ACHN (cell line): ENCODE measurements at places on chromosomes 3 and 15.
A peak's percentile ranks its signal among the peaks of the same experiment; 100 is the strongest.

DNA sequence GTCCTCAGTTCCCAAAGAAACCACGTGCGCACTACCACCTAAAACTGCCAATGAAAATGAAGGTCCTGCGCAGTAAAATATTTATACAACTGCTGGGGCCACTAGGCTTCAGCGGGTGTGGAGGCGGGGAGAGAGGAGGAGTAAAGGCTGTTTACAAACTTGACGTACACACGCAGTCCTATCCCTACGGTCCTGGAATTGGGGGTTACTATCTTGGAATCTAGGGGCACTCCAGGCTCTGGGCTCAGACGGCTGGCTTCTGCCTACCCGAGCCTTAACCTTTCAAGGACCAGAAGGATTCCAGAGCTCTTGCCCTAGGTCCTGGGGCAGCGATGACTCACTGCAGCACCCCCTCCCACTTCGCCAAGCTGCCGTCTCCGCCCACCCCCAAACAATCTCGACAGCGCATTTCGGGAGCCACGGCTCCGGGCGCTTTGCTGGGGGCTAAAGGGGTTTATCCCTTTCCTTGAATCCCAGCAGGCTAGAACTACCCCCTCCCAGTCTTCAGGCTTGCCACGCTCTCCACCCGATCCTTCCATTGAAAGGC is 3.0 kb downstream of the ADAMTS9 start:
- DNase-seq = peak; percentile 59

- no peak for DNase-seq
These were observed 45.2 kb downstream of the GRIP2 start for GRCh38 chr3:14494973-14495300.

DNA sequence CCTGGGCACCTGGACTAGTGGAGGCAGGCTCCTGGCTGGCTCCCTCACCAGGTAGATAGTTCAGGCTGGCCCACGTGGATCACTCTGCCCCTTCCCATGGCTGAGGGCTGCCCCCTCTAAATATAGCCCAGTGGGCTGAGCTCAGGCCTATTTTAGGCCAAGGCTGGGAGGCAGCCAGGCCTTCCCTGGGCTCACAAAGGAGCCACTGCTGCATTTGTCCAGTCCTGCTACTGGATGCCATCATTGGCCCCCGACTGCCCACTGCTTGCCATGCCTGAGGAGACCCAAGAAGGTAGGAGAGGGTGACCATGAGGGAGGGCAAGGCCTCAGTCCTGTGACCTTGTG is at the start of gene LSMEM2:
Gene LSMEM2 (plus strand): TSS at position 208 of the 345 bp plus-strand sequence. CDS start 27 bp downstream, at position 235.
- DNase-seq = no peak

GRCh38 chr3:124818398-124819091 is 68.6 kb downstream of the ITGB5 start:
- DNase-seq = no peak

DNA sequence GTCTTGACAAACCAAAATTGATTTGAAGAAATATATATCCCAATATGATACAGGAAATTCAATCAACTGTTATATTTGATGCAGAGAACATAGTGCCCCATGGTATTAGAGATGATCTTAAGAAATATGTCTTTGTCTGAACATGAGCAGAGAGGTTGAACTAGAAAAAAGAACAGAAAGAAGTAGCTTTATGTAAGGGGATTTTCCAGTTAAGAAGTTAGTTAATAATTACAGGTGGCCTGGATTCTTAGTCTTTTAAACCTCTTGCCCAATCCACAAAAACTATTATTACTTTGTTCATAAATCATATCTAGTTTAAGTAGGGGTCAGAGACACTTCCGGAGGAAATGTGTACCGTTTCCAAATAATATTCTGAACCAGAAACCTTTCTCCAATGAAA is 1186.7 kb upstream of the EPHA6 start:
- DNase-seq = no peak

- DNase-seq = no peak
These were observed 287.0 kb downstream of the MEX3B start for GRCh38 chr15:81758818-81759284.

- DNase-seq = no peak
These were observed 25.6 kb upstream of the ZNF774 start for GRCh38 chr15:90326441-90326840.

GRCh38 chr3:17133632-17134545 is 249.1 kb downstream of the PLCL2 start:
- no peak for DNase-seq

- DNase-seq = no peak
These were observed 162.2 kb downstream of the VGLL4 start for GRCh38 chr3:11481556-11481955.

DNA sequence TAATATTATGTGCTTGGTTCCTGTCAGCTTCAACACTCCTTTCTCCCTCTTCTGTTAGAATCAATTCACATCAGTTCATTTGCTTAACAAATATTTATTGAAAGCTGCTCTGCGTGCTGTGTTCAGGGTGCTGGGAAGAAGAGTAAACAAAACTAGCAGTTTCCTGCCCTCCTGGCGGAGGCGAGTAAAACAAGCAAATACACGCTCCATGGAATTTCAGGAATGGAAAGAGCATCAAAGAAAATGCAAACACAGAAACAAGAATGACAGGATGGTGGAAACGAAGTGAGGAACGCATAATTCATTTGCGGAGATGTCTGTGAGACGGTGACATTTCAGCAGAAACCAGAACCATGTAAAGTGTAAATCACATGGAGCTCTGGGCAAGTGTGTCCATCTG is 49.4 kb upstream of the SPTSSB start:
- no peak for DNase-seq

- DNase-seq = no peak
These were observed 6.6 kb downstream of the PPCDC start for GRCh38 chr15:75030023-75030413.

- DNase-seq = no peak
These were observed 8.3 kb downstream of the SLC9A9 start for GRCh38 chr3:143839980-143840379.

DNA sequence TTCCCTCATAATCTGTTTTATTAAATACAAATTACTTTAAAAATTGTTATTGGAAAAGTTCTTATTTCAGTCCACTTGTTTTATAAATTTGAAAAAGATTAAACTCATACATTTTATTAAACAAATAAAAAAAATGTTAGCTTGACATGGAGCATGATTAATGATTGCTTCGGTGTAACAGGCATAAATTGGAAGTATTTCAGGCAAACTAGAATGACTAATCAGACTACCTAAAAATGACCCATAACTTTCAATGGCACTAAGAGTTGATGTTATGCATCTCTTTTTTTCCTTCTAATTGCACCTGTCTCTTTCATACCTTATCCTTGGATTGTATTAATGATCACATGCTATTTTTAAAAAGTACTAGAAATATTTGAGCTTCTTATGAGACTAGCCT is 343.3 kb downstream of the ZNF385D start:
- DNase-seq = no peak

DNA sequence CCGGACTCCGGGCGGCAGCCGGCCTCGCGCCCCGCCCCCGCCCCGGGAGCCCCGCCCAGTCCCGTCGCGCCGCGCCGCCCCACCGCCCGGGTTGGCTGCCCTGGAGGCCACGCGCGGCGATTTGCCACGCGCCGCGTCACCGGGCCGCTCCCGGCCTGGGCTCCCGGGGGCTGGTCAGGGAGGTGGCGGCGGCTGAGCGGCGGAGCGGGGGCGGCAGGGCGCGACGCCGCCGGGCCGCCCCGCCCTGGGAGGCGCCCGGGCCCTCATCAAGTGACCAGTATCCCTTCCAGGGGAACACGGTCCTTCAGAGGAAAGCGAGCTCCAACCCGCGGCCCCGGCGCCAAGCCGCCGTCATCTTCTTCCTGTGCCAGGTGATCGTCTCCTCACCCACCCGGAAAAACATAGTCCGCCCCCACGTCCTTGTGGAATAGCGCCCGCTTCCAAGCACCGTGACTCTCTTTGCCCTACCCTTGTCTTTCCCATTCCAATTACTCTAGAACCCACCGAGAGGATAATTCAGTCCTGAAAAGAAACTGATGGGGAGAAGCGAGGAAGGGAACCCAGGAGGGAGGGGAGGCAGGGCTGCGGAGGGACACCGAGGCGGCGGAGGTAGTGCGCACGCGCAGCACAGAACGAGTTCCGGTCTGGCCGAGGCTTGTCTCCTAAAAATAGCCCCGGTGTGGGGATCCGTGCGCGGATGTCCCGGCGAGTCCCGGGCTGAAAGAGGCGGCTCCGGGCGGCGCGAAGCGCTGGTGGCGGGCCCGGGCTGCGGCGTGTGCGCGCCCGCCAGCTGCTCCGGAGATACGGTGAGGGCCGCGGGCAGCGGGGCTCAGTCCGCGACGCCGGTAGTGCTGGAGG is at the start of gene MEF2A:
Gene MEF2A (plus strand): TSS at position 686 of the 858 bp plus-strand sequence. CDS start 67,136 bp downstream, outside the sequence.
- peak; percentile 91 for DNase-seq

- peak; percentile 72 for DNase-seq
These were observed 34.4 kb downstream of the PAQR9 start for GRCh38 chr3:142929109-142929508.

GRCh38 chr15:41842229-41842628 is 3.6 kb downstream of the PLA2G4B start:
- no peak for DNase-seq

DNA sequence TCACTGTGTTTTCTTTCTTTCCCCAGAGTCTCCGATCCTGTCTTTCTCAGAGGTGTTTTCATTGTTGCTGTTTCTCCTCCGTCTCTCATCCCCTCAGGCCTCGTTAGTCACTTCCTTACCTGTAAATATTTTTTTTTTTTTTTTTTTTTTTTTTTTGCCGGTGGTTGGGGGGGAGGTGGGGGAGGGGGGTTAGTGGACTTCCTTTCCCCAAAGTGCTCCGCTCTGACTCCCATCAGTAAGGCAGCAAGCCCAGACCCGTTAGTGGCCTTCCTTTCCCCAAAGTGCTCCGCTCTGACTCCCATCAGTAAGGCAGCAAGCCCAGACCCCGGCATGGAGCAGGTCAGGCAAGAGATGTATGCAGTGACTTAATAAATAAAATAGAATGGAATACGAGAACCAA is 97.1 kb upstream of the TNFAIP8L3 start:
- DNase-seq = no peak

DNA sequence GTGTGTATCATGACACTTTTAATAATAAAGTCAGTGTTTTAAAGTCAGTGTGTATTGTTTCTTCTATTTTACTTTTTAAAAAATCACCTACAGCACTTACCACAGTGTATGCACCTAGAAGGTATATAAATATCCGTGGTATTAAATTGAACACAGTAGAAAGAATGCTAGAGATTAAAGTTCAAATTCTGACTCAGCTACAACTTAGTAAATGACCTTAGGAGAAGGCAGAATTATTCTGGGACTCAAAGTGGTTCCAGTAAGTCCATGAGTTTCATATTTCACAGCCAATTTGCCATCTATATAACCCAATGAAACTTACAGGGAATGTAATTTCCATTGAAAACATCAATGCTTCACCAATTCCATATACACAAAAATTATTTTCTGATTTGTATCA is 52.7 kb upstream of the MAP4 start:
- DNase-seq = no peak

GRCh38 chr3:102571006-102571405 is 136.2 kb downstream of the ZPLD1 start:
- DNase-seq = no peak

DNA sequence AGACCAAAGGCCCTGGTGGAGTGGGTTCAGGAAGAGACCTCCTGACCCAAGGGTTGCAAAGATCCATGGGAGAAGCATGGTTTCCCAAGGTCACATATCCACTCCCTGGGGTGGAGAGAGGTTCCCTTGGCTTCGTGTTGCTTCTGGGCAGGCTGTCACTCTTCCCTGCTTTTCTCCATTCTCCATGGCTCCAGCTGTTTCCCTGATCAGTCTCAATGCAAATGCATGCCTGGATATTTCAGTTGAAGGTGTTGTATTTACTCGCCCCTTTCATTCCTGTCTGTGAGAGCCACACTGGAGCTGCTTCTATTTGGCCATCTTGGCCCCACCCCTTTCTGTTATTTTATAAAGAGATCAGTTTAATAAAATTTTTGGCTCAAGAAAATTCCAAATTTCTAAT is 95.0 kb upstream of the PLSCR4 start:
- DNase-seq = no peak

DNA sequence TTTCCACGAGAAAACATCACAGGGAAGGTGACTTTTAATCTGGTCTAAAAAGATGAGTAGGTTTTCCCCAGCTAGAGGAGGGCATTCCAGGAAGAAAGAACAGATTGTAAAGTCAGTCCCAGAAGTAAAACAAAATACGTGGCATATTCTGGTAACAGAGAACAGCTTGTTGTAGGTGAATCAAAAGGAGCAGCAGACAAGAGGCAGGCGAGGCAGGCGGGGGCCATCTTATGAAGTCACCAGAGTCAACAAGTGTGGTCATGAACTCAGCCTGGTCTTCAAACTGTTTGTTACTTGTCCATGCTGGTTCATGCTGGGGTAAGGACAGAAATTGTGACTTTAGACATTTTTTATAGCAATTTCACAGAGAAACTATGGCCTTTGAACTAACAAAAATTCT is 4.0 kb upstream of the POPDC2 start:
- no peak for DNase-seq

DNA sequence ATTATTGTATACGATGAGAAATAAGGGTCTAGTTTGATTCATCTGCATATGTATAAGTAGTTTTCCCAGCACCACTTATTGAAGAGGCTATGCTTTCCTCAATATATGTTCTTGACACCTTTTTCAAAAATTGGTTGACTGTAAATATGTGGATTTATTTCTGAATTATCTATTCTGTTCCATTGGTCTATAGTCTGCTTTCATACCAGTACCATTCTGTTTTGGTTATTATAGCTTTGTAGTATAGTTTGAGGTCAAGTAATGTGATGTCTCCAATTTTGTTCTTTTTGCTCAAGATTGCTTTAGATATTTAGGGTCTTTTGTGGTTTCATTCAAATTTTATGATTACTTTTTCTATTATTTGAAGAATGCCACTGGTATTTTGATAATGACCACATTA is 103.8 kb upstream of the LIPC start:
- no peak for DNase-seq

- no peak for DNase-seq
These were observed 17.5 kb upstream of the IGSF10 start for GRCh38 chr3:151478335-151478697.

DNA sequence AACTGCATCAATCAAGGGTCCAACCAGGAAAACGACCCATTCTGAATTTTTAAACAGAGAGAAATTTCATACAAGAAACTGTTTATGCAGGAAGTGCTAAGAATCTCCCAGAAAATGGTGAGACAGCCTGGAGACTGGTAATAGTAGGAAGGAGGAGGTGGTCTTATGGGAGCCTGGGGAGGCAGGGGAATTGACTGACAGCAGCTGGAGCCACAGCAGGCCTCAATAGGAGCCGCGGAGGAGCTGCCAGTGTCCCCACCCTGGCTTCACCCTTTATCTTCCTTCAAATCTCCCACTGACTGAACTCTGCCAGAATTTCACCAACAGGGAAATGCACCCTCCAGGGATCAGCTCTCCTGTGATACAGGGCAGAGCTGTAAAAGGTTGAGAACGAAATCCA is 7.5 kb upstream of the C3orf80 start:
- no peak for DNase-seq

DNA sequence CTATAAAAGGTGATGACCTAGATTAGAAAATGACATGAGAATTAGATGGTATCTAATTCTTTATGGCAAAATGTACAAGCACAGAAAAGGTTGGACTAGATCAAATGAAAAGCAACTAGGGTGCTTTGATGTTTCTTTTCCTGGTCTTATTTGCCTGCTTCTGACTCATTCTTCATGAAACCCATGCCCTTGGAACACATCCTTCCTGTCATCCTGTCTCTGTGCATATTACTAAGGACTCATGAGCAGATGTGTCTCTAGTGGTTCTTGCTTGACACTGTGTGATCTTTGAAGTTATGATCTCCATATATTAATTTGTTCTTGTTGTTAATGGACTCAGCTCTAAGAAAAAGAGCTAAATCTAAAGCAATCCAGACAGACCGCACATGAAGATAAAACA is 314.0 kb downstream of the ERC2 start:
- DNase-seq = no peak
